Activated naive CD4-positive, alpha-beta T cell (primary cell): ENCODE measurements at places on chromosomes 6 and 20.

DNA sequence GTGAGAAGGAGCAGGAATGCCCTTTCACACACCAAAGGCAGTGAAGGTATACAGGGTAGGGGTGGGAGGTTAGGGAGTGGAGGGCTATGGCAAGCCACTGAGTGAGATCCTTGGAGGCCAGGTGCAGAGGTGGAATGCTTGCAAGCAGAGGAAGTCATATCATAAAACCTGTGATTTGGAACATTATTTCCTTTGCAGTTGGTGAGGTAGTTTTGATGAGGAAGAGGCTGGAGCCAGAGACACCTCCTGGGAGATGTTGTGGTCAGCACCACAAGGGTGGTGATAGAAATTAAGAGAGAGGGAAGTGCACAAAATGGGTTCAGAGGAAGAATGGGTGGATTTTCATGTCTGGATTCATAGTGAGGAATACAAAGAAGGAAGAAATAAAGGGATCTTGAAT is 73.0 kb downstream of the PLCB4 start:
- no peak for DNase-seq

DNA sequence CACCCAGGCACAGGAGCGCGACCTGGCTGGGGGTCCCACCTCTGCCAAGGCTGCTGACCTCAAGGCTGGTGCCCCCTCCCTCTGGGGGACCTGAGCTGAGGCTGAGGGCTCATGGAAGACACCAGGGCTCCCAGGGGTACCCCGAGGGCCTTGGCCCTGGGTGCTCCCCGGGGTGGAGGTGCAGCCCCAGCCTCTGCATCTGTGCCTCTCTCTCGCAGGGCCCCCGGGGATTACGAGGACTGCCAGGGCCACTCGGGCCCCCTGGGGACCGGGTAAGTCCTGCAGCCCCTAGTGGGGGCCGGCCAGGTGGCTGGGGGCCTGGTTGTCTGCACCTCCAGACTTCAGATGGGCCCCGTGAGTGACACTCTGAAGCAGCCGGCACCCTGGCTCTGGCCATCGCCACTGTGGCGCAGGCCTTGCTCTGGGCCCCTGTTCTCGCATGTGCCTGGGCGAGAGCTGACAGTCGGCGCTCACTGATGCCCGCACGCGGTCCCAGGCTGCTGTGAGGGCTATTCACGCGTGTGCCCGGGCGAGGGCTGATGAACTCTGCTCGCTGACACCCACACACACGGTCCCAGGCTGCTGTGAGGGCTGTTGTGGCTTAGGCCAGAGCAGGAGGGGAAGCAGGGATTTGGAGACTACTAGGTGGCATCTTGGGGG is 9.3 kb downstream of the COL9A3 start:
- DNase-seq = no peak

DNA sequence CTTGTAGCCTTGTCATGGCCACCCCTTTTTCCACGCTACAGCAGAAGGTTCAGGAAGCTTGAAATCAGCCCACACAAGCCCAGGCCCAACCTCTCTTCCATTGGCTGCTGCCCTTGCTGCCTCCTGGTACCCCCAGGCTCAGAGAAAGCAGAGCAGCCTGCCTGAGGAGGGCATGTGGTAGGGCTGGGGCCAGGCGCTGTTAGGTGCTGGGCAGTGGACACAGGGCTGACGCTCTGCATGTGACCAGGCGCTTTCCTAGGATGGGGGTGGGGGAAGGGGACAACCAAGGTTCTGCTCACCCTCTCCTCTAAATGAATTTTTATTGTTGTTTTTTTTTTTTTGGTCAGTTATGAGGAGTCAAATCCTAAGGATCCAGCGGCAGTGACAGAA is 36.3 kb upstream of the ID1 start:
- no peak for DNase-seq

- no peak for DNase-seq
Measured at GRCh38 chr6:161101517-161101916, 109.9 kb downstream of the MAP3K4 start.

DNA sequence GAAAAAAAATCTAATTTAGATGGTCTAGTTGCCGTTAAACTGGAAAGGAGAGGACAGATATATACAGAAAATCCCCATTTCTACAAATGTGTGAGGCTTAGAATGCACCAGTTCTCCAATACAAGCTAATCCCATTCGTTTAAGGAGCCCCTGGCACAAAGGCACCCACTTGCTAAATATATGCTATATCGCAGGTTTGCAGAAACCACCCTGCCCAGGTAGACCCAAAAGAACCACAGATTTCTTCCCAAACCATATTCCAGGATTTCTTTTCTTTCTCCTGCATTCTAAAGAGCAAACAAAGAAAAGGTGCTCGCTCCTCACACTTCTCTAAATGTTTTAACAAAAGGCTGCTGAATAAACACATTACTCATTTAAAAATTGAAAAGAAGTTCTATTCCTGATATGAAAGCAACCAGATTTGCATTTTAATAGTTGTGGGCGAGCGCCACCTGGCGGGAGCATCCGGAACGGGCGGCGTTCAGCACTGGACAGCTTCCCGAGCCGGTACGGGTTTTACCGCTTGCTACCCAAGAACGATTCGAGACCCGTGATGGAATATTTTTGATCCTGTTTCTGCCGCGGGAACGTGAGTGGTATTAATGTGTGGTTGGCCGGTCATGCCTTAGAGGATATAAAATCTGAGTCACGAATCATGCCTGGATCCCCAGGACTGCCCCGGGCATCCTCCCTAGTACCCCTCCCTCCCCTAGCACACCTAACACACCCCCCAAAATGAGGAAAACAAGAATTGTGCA is 2.1 kb downstream of the PTPRT start:
- peak; percentile 20 for DNase-seq

- no peak for DNase-seq
Measured at GRCh38 chr6:111013144-111013915, 31.5 kb downstream of the RPF2 start.

DNA sequence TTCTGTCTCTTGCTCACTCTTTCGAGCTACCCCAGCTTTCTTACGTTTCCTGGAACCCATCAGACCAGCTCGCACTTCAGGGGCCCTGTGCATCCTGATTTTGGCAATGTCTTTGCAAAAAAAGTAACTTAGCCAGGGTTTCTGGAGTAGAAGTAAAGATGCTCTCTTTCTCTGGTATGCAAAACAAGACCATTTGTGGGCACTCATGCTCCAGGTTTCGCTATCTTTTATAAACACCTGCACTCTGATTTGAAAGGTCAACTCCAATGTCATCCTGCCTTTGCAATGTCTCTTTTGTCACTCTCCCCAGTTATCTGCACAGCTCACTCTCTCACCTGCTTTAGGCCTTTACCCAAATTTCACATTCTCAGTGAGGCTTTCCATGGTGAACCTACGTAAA is 869.1 kb downstream of the QKI start:
- no peak for DNase-seq

GRCh38 chr6:129744201-129744879 is 34.4 kb upstream of the ARHGAP18 start:
- DNase-seq = no peak
